NCI-H1048 (cell line): ENCODE measurements at places on chromosomes 3 and 15.

GRCh38 chr15:35306361-35306981 is 221.4 kb upstream of the NANOGP8 start:
- no peak for DNase-seq

DNA sequence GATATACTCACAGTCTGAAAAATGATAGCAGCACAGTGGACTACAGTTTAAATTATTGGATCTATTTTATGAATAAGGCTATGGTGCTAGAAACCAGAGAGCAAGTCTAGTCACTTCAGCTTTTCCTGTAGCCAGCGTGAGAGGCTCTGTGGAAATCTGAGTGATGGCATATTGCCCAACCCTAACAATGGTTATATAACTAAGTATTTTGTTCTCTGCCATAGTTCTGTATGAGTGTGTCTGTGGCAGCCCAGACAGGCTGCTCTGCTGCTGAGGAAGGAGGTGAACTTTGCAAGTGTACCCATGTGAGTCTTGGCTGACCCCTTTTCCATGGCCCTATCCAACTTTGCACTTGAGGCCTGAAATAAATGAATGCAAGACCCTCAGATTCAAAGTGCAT is 105.7 kb downstream of the LRTM1 start:
- DNase-seq = peak; percentile 17

DNA sequence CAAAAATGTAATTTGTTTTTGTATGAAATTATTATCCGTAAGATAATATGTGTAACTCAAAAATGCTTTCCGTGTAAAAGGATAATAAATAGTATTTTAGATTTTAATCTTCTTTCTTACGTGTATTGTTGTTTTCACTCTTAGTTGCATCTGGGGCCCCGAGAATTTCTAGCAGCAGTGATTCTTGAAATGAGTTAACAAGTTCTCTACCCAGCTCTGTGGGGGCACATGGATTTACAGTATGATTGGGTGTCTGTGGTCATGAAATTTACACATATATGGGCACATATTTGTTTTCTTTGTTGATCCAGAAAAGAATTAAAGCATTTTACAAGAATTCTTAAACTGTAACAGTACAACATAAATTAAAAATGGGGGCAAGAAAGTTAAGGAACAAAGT is 145.9 kb upstream of the LRRFIP2 start:
- no peak for DNase-seq

- DNase-seq = no peak
Observed at GRCh38 chr15:33612721-33613304, 302.0 kb downstream of the RYR3 start.

DNA sequence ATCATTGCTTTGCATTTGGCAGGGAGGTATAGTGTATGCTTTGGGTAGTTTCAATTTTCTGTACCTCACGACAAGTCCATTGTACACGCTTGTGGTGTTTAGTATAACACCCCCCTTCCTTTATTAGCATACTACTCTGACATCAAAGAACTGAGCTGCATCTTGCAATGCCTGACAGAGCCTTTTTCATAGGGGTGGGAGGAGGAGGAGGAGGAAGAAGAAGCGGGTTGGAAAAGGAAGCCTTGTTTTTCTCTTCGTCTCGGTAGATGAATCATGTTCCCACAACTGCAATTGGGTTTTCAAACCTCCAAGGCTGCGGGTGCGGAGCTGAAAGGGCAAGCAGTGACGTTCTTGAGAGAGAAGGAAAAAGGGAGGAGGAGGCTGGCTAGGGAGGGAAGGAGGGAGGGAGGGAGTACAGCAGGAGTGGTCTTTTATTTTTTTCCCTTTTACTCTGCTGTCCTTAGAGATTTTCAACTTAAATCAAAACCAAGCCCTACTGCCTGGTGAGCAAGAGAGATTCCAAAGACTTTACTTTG is 175.7 kb downstream of the KLHL25 start:
- DNase-seq = no peak
